Naive thymus-derived CD4-positive, alpha-beta T cell (primary cell): ENCODE measurements at places on chromosomes 2 and 18. TPM values are rescaled to one million over a fixed set of nuclear protein-coding genes. Genes with fewer than 3 reads are reported as not detected.

DNA sequence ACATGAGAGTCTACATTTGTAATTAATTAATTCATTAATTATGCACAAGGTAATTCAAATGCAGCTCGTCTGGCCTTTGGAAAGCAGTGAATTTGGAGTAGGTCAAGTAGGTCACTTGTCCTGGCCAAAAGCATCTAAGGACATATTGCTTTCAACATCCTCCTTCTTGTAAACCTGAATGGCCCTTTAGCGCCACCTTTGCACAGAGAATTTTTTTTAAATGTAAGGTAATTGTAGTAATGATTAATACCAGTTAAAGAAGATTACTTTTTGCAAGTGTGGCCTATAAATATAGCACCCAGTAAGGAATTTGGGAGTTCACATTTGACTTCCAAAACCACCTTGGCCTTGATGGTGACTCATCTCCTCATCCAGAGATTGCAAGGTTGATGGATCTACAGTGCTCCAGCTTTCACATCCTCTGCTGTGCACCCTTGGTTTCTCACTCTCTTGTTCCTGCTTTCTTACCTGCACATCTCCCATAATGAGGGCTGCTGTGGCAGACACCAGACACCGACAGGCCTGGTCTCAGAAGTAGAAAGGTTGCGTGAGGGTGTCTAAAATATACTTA is 481.7 kb downstream of the TGIF1 start:
- no peak overlapping the region for H3K4me3 ChIP-seq
- no peaks in the 10 kb centered on the region for H3K27me3 ChIP-seq
- no peak overlapping the region for H3K27ac ChIP-seq
- DNase-seq, result no peak
- no peaks in the 10 kb centered on the region for H3K4me1 ChIP-seq

DNA sequence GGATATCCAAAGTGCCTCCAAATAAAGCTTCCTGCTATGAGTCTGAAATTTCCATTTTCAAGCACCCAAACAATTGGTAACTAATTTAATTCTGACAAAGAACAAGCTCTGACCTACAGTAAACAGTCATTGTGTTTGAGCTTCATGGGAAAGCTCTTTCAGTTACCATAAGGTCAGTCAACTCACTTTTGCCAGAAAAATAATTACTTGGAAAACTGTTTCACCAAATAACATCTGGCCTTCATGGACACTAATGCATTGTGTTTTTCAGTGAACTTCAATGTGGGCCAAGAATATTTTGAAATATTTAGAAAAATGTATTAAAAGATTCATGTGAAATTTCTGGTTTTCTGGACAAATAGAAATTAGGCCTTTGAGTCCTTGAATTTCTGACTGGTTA is 369.9 kb downstream of the GALR1 start:
- H3K4me3 ChIP-seq, result no peak overlapping the region

DNA sequence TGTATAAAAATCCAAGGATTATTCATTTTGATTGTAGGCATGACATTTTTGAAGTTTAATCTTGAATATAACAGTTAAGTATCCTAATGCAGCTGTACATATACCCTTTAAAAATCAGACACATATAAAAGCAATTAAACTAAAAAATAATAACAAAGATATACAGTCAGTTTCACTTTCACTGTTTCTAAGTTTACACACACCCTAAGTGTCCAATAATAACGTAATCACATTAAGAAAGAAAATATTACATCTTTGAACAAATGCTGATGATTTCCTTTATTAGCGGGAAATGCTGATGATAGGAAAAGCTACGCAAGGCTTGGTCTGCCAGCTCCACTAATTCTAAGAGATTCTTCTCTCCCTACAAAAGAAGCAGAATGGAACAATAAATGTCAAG is 38.8 kb downstream of the RTTN start:
- H3K4me3 ChIP-seq, result no peak overlapping the region
- no peak overlapping the region for H3K27ac ChIP-seq
- H3K36me3 ChIP-seq, result peaks cover 6% of the 10 kb centered on the region
- no peak for DNase-seq
- H3K27me3 ChIP-seq, result no peaks in the 10 kb centered on the region

DNA sequence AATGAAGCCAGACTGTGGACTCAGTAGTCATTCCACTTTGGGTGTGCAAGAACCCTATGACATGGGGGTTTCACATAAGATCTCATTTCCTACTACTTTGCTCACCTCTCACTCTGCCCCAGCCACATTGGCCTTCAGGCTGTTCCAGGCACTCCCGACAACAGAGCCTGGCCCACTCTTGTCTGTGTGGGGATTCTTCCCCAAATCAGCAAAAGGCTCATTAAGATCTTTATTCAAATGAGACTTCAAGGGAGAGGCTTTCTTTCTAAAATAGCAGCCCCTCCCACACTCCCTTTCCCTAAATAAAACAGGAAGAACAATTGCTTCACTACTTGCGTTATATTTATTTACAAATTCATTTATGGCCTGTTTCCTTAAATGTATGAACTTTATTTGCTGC is 3.5 kb upstream of the CDC42EP3 start:
- H3K4me1 ChIP-seq, result peaks cover 4% of the 10 kb centered on the region
- DNase-seq, result no peak
- H3K27ac ChIP-seq, result no peak overlapping the region

- H3K36me3 ChIP-seq, result no peaks in the 10 kb centered on the region
- H3K4me1 ChIP-seq, result no peaks in the 10 kb centered on the region
- DNase-seq, result no peak
- H3K27me3 ChIP-seq, result no peaks in the 10 kb centered on the region
- H3K27ac ChIP-seq, result no peak overlapping the region
These were observed 182.9 kb downstream of the PRKCE start for GRCh38 chr2:45834372-45834771.

DNA sequence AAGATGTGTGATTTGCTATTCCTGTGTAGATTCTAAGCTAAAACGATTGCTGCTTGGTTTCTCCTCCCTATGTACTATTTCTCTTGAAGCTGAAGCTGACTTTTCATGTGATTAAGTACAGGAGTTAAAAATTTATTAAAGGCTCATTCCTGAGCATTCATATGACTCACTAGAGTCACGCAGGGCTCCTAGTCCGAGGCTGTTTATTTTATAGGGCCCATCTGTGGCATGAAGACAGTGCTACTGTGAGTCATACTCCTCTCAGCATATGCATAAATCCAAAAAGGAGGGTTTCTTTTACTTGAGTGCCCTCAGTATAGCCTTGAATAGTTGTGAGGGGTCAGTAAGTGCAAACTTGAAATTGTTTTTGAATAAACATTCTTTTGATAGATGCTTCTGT is 378.8 kb downstream of the PTPRM start:
- no peak overlapping the region for H3K4me3 ChIP-seq
- no peaks in the 10 kb centered on the region for H3K36me3 ChIP-seq
- no peaks in the 10 kb centered on the region for H3K27me3 ChIP-seq
- DNase-seq, result no peak
- H3K4me1 ChIP-seq, result peaks cover 9% of the 10 kb centered on the region

The IL1R2 gene
- not detected for total RNA-seq

The EPB41L3 gene
- 15.3 TPM for total RNA-seq

The KCNS3 gene
- total RNA-seq, result not detected in 2 replicates

GRCh38 chr2:24272161-24272802 is 88.1 kb downstream of the ITSN2 start:
- DNase-seq, result no peak
- H3K27me3 ChIP-seq, result no peaks in the 10 kb centered on the region
- no peak overlapping the region for H3K4me3 ChIP-seq
- peaks cover 30% of the 10 kb centered on the region for H3K36me3 ChIP-seq

DNA sequence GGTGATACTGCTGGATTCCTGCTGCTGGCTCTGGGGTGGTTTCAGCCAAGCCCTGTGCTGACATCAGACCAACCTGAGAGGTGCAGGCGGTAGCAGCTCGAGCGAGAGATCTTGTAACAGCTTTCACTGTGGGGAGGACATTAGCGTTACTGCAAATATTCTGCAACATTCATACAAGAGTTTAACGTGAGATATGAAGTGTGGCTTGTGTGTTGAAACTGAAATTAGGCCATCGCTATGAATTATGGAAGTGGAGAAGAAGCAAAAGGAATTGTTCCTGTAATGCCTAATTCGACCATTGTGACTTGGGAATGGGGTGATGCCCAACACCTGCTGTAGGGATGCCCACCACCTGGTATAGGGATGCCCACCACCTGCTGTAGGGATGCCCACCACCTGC is 6.5 kb upstream of the MLPH start:
- no peak overlapping the region for H3K27ac ChIP-seq
- no peak overlapping the region for H3K4me3 ChIP-seq
- DNase-seq, result no peak
- H3K4me1 ChIP-seq, result peaks cover 5% of the 10 kb centered on the region

DNA sequence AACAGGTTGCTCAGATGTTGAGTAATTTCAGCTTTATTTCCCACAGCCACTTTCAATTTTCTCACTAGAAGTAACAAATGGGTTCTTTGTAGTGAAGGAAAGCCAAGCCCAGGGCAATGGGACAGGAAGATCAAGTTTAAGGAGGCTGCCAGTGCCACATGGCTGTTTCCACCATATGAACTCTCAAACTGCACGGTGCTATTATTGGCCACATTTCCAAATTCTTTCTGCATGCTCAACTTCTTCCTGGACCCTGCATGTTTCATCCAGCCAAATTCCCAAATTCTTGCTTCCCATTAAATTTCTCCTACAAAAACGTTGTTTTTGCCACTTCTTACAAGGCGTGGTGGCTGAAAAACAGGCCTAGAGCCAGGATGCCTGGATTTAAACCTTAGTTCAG is 193.3 kb upstream of the SPHKAP start:
- H3K4me3 ChIP-seq, result no peak overlapping the region
- no peaks in the 10 kb centered on the region for H3K4me1 ChIP-seq
- no peaks in the 10 kb centered on the region for H3K36me3 ChIP-seq
- no peak for DNase-seq

DNA sequence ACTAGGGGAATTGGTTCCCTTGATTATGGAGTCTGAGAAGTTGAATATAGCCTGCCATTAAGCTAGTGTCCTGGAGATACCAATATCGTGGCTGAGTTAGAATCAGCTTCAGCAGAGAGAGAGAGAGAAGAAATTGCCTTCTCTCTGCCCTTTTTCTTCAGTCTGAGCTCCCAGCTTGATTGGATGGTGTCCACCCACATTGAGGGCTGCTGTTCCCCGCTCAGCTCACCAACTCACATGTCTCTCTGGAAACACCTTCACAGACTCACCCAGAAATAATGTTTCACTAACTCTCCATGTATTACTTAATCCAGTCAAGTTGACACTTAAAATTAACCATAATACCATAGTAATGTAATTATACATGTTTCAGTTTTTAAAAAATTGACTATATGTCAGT is 17.9 kb upstream of the TRIM43 start:
- no peak overlapping the region for H3K27ac ChIP-seq
- no peak overlapping the region for H3K4me3 ChIP-seq
- DNase-seq, result no peak
- H3K36me3 ChIP-seq, result no peaks in the 10 kb centered on the region
- no peaks in the 10 kb centered on the region for H3K4me1 ChIP-seq
- H3K27me3 ChIP-seq, result no peaks in the 10 kb centered on the region

GRCh38 chr18:50298443-50299284 is 11.2 kb upstream of the CXXC1 start:
- no peak overlapping the region for H3K27ac ChIP-seq
- no peaks in the 10 kb centered on the region for H3K4me1 ChIP-seq
- DNase-seq, result no peak
- no peaks in the 10 kb centered on the region for H3K36me3 ChIP-seq
- peak overlapping the region; percentile 57 for H3K4me3 ChIP-seq

DNA sequence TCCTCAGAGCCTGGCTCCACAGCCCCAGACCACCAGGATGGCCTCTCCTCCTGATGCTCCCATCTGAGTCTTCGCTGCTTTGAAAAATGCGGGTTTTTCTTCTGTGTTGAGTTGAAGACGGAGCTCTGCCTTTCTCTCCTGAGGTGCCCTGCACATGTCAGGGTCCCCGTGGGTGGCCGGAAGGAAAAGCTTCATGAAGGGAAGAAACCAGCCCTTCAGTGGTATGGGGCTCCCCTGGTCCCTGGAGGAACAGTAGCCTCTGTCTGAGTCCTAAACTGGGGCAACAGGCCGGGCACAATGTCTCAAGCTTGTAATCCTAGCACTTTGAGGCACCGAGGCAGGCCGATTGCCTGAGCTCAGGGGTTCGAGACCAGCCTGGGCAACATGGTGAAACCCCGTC is 54.7 kb upstream of the CAB39 start:
- H3K4me1 ChIP-seq, result peaks cover 53% of the 10 kb centered on the region
- DNase-seq, result no peak
- H3K27ac ChIP-seq, result no peak overlapping the region
- no peak overlapping the region for H3K4me3 ChIP-seq
- no peaks in the 10 kb centered on the region for H3K36me3 ChIP-seq
- no peaks in the 10 kb centered on the region for H3K27me3 ChIP-seq

- no peaks in the 10 kb centered on the region for H3K4me1 ChIP-seq
- H3K27me3 ChIP-seq, result no peaks in the 10 kb centered on the region
- DNase-seq, result no peak
- H3K4me3 ChIP-seq, result no peak overlapping the region
- no peaks in the 10 kb centered on the region for H3K36me3 ChIP-seq
These were observed 20.8 kb upstream of the OTOS start for GRCh38 chr2:240161087-240161750.

- H3K4me1 ChIP-seq, result no peaks in the 10 kb centered on the region
- no peak overlapping the region for H3K4me3 ChIP-seq
- H3K27ac ChIP-seq, result no peak overlapping the region
- H3K27me3 ChIP-seq, result no peaks in the 10 kb centered on the region
- no peaks in the 10 kb centered on the region for H3K36me3 ChIP-seq
- no peak for DNase-seq
These were observed 23.2 kb downstream of the HJURP start for GRCh38 chr2:233831011-233831721.

The SERPINB3 gene
- not detected for total RNA-seq

DNA sequence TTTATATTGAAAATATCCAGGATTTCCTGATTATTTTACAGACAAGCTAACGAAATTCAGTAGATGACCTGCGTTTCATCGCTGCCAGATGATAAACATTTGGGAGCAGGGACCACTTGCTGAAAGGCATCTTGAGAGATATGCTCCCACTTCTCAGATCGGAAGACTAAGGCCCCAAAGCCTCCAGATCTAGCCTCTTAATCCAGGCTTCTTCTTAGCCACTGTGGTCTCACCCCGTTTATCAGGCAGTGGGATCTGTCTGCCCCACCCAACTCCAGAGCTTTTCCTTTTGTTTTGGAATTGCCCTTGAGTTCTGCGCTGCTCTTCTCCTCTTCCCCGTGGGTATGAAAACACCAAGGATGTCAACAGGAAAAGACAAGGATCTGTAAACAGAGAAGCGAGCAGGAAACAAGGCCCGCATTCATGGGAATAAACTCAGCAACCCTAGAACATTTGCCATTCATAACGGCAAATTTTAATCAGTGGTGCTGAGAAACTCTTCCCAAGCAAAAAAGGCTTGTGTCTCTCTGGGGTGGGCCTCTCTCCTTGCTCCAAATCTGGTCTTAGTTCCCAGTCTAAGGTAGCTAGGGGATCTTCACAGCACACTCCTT is 21.4 kb downstream of the MYL12B start:
- DNase-seq, result no peak
- no peaks in the 10 kb centered on the region for H3K36me3 ChIP-seq
- H3K4me1 ChIP-seq, result no peaks in the 10 kb centered on the region
- H3K4me3 ChIP-seq, result no peak overlapping the region
- no peak overlapping the region for H3K27ac ChIP-seq

The FBXO11 gene
- 54.6 and 58.9 TPM in 2 replicates for total RNA-seq

The HJURP gene
- total RNA-seq, result not detected

- no peaks in the 10 kb centered on the region for H3K36me3 ChIP-seq
- DNase-seq, result no peak
- H3K27ac ChIP-seq, result no peak overlapping the region
- H3K4me1 ChIP-seq, result no peaks in the 10 kb centered on the region
- no peaks in the 10 kb centered on the region for H3K27me3 ChIP-seq
These were observed 29.2 kb downstream of the HS6ST1 start for GRCh38 chr2:128289439-128289838.

GRCh38 chr2:27756091-27756490 is 15.4 kb upstream of the MRPL33 start:
- H3K27me3 ChIP-seq, result no peaks in the 10 kb centered on the region
- no peak overlapping the region for H3K27ac ChIP-seq
- H3K4me1 ChIP-seq, result no peaks in the 10 kb centered on the region
- no peaks in the 10 kb centered on the region for H3K36me3 ChIP-seq
- H3K4me3 ChIP-seq, result no peak overlapping the region
